ENCODE measurements at places on chromosomes 16 and 17.

DNA sequence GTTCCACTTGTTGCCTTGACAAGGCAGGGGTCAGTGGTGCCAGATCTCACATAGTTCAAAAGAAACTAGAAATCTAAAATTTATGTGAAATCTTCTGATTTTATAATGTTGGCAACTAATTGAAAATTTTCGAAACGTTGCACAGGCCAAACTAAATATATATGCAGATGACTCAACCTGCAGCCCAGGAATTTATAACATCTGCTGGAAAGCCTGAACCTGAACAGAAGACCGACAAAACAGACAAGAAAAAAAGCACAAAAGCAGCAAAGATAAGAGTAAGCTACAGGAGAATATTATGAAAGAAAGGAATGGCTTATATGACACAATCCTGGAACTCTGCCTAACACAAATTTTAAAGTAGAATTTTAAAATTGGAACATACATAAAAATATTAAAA, 207.6 kb downstream of the CEP112 start:
- DNase-seq: no peak

DNA sequence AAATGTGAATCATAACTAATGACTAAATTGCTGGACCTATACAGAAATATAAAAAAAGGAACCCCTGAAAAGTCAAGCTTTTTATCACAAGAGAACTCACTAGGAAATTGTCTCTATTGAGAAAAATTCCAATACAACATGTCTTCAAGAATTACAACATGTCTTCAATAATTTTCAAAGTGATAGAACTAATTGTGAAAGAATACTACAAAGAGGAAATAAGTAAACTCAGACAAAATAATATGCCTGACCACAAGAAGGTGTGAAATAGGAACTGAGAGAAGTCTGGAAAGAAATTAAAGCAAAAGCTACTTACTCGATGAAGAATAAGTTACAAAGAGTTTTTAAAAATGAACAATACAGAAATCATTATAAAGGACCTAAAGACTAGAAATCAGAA, 29.9 kb upstream of the OR1G1 start:
- DNase-seq: no peak

DNA sequence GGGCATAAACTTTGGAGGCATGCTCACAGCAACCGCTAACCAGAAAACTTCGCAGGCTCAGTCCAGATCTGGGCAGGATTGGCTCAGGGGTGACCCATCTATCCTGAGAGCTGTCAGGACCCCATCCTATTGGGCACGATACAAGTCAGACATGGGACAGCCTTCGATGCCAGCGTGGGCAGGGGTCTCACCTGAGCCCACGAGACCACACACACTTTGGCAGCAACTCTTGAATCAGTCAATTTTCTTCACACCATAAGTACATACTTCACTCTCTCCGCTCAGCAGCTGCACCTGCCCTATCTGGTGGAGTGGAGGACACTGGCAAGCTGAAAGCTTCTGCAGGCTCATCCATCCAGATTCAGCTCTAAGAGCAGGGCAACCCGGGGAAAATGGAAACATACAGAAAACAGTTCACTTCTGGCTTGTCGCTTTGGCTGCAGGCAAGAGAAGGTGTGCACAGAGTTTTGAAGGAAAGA, 48.3 kb downstream of the ZFHX3 start:
- DNase-seq: no peak

DNA sequence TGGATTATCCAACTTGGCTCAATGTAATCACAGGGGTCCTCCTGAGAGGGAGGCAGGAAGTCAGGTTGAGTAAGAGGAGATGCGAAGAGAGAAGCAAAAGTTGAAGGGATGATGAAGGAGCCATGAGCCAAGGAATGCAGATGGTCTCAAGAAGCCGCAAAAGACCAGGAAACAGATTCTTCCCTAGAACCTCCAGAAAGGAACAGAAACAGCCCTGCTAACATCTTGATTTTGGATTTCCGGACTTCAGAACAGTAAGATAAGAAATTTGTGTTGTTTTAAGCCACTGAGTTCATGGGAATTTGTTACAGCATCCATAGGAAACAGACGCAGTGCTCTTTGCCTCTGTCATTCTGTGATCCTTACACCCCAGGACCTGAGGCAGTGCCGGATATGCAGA, 26.8 kb downstream of the CMTR2 start:
- no peak for DNase-seq

DNA sequence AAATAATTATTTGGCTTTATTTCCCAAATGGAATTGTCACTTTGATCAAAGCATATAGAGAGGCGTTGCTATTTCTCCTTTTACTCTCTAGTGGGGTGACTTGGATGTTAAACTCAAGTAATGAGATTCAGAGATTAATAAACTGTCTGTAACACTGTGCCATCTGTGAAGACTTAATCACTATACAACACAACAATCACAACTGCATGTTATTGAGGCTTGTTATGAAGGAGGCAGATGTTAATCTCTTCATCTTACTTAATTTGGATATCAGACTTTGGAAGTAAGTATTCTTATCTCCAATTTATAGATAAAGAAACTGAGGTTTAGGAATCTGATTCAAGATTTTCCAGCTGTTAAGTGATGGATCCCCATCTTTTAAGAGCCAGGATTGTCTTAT, 132.5 kb downstream of the CNTNAP4 start:
- no peak for DNase-seq

DNA sequence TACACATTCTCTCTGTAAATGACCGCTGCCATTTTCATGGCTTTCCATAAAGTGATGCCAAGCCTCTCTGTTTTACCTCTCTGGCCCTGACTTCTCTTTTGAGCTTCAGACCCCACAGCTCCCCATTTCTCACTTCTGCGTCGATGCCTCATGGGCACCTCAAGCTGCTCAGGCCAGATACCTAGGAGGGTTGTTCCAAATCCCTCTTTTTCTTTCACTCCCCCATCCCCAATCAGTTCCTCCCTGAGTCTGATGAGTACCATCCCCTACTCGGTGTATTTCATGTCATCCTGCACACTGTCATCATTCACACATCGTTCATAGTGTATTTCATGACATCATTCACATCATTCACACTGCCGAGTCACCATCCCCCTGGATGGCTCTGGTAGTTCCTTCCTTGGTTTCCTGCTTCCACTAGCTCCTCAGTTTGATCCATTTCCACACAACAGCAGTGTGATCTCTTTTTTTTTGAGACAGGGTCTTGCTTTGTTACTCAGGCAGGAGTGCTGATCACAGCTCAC, 43.1 kb downstream of the NTN1 start:
- no peak for DNase-seq

DNA sequence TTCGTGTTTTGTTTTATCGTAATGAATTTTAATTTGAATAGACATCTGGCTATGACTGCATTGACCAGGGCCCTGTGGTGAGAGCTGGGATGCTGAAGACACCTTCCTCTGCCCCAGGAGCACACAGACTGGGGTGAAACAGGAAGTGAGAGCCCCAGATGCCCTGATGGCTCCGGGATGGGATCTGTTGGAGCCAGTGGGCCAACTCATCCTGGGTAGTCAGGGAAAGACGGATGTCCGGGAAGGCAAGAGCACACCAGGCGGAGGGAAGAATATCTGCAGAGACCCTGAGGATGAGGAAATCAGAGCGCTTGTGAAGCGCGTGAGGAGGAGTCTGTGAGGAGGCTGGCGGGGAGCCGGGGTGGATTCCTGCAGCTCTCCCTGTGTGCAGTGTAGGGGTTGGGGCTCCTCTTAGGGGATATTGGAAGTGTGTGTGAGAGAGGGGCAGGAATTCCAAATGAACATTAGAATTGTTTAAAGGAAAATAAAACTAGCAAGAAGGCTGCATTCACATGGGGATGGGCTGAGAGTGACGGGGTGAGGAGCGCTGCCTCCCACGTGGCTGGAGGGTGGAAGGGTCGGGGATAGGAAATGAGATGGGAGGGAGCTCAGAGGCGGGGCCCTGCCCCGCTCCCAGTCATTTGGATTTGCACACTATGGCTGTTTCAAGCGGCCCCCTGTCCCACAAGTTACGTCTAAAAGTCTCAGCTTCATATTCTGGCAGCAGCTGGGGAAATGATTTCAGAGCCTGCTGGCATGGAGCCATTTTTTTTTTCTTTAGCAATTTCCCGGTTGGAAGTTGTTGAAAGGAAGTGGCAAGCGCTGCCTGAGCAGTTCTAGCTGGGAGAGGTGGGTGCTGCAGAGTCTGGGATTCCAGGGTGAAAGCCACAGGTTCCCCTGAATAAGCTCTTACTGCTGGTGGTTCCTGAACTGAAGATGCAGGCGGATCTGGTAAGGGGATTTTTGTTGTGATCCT, 71.2 kb upstream of the LGALS9 start:
- no peak for DNase-seq

DNA sequence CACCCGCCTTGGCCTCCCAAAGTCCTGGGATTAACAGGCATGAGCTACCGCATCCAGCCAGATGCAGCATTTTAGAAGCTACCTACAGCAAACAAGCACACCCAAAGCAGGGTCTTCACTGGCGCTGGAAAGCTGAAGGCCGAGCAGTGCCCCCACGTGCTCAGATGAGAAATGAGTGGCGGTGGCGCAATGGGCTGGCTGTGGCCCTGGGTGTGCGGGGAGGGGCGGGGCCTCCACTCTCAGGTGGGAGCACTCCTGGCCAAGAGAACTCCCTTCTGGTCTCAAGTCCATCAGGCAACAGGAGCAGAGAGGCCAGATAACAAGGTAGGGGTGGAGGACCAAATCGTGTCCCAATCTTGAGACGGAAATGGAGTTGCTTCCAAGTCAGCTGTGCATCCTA, 12.1 kb downstream of the TMEM11 start:
- DNase-seq: no peak

DNA sequence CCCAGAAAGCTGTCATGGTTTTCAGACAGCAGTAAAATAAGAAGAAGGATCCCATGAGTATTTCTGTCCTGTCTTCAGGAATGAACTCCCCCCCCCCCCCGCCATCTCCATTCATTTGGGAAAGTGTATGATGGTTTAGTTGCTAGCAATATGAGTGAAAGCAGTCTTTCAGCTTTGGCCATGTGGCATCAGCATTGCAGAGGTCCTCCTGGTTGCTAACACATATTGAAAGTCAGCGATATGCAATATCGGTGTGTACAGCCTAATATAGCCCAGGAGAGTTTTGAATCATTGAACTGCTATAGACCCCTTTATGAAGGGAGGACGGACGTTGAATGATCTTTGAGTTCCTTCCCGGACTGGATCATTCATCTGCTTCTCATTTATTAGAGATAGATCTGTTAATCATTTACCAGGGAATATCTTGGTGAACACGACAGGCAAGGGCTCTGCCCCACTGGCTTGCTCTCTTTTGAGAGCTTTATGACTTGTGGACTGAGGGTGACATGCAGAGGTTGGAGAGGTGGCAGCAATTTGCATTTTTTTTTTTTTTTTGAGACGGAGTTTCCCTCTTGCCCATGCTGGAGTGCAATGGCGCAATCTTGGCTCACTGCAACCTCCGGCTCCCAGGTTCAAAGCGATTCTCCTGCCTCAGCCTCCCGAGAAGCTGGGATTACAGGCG, 25.2 kb downstream of the DEF8 start:
- no peak for DNase-seq

DNA sequence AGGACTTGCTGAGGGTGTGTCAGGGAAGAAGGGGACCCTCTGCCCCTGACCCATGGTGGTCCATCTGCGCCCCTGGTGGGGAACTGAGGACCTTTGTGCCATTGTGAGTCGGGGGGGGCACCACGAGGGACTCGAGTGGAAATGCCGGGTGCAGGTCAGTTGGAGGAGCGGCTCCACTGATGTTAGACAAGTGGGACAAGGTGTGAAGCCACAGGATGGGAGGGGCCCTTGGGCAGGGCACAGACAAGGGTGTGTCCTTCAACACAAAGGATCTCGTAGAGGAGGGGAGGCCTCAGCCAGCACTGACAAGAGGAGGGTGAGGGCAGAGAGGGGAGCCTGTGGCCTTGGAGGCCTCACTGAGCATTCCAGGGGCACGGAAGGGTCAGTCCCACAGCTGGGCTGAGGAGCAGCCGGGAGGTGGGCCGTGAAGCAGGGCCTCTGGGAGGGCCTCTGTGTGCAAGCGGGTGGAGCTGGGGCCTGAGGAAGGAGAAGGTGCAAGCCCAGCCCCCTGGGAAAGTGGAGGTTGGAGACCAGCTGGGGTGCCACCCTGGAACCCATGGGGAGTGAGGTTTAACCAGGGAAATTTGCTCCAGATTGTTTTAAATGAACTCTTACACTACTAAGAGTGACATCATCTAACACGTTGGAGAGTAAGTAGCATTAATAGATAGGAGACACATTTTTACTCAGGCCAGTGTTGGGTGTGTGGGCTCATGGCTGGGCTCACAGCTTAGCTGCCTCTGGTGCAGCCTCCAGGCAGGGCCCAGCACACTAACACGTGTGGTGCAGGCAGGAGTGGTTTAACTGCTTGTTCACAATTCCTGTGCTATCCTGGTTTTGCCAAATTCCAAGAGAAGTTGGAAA, 27.9 kb downstream of the NARF start:
- no peak for DNase-seq

GRCh38 chr17:28335959-28336871, 654 bp downstream of the TNFAIP1 start:
- DNase-seq: peak; percentile 89

DNA sequence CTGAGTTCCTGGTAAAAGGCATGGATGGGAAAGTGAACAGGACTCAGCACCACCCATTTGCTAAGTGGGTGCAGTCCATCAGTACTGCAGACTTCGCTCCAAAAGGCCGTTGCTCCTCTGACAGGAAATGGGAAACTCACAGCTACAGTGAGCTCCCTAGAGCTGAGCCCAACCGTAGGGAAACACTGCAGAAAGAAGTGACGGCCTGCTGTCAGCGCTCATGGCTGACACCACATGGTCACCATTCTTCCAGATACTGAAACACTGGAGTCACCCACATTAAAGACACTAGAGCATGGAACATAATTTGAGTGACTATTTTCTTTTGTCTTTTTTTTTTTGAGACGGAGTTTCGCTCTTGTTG, 31.9 kb downstream of the UBE2O start:
- no peak for DNase-seq

Measured in HFFc6 (cell line).